BE2C (cell line): ENCODE measurements at places on chromosomes 1 and 21.

GRCh38 chr1:7478809-7479499 is 292.1 kb upstream of the VAMP3 start:
- DNase-seq = no peak

- no peak for DNase-seq
These were observed 30.7 kb downstream of the NTPCR start for GRCh38 chr1:232980986-232981560.

DNA sequence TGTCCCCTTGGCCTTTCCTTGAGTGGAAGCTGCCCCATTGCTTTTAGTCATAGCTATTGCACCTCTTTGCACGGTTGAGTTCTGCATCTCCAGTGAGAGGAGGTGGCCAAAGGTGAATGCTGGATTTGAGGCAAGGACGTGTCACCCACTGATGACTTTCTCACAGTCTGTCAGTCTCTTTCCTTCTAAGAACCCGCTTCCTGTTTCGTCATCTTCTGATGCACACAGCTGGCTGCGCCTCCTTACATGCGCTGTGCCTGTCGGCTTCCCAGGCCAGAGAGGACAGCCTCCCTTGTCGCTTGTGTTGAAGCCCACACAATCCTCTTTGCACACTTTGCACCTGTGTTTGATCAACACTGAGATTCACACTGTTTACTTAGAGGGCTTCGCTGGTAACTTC is 41.8 kb upstream of the PWP2 start:
- DNase-seq = no peak

DNA sequence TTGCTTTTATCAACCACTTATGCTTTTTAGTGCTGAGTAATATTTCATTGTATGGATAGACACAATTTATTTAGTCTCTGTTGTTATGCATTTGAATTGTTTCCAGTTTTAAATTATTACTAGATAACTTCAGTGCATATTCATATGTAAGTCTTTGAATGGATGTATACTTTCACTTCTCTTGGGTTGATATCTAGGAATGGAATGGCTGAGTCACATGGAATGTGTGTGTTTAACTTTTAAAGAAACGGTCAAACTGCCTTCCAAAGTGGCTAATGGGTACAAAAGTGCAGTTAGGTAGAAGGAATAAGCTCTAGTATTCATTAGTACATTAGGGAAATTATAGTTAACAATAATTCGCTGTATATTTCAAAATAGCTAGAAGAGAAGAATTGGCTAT is 82.4 kb downstream of the NPHS2 start:
- DNase-seq = no peak

GRCh38 chr1:151862604-151863003 is 9.1 kb upstream of the THEM5 start:
- DNase-seq = no peak
